ENCODE measurements at places on chromosomes 2 and 18.

DNA sequence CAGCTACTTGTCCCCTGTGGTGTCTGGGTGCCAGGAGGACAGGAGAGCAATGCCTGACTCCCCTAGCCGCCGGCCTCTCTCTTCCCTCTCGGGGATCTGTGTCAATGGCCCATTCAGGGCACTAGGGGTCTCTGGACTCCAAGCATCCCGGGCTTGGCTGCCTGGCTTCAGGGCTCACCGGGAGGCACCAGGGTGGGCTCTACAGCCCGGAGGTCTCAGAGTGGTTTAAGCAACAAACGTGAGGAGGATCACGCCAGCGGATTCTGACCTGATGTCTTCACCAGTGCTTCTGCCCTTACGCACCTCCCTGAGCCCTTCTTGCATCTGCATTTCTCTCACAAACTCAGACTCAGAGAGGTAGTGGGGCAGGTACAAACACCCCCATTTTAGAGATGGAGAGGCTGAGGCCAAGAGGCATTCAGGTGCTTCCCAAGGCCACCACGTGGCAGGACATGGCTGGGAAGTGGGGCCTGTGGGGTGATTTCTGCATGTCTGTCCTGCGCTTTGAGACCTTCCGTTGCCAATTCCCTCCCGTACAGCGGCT is 243.0 kb downstream of the CELF4 start:
- DNase-seq: no peak

- DNase-seq: no peak
These were observed 111.4 kb downstream of the COPS8 start for GRCh38 chr2:237196866-237197618.

- DNase-seq: no peak
These were observed 184.0 kb upstream of the PID1 start for GRCh38 chr2:229454934-229455631.

DNA sequence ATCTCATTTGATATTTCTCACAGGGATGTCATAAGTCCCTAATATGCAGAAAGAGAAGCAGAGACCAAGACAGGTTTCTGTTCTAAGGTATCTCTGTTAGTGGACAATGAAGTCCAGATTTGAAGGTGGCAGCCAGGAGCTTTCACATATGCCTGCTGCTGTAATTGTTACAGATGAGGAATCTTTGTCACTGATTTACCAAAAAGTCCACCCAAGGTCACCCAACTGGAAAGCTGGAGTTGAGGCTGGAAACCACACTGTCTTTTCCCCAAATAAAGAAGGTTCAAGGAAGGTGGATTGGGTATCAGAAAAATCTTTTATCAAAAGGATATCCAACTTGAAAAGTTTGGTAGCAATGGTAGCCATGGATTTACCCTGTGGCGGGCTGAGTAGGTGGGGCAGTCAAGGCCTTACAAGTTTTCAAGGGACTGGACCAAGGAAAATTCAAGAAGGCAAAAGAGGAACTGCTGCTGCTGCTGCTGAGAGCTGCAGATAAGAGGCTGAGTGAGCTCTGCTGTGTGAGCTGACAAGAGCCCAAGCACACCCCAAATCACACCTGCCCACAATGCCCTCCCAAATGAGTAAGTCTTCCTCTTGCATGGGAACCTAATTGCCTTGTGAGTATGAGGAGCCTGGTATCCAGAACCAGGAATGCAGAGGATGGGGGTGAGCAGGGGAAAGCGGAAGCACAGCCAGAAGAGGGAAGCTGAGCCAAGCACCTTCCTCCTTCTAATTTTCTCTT is 241.2 kb downstream of the ANAPC1 start:
- DNase-seq: no peak

GRCh38 chr2:235492850-235493344 is 946 bp upstream of the AGAP1 start:
- DNase-seq: no peak
